ENCODE measurements at places on chromosomes 1 and 21. TPM values are rescaled to one million over a fixed set of nuclear protein-coding genes. Genes with fewer than 3 reads are reported as not detected.

DNA sequence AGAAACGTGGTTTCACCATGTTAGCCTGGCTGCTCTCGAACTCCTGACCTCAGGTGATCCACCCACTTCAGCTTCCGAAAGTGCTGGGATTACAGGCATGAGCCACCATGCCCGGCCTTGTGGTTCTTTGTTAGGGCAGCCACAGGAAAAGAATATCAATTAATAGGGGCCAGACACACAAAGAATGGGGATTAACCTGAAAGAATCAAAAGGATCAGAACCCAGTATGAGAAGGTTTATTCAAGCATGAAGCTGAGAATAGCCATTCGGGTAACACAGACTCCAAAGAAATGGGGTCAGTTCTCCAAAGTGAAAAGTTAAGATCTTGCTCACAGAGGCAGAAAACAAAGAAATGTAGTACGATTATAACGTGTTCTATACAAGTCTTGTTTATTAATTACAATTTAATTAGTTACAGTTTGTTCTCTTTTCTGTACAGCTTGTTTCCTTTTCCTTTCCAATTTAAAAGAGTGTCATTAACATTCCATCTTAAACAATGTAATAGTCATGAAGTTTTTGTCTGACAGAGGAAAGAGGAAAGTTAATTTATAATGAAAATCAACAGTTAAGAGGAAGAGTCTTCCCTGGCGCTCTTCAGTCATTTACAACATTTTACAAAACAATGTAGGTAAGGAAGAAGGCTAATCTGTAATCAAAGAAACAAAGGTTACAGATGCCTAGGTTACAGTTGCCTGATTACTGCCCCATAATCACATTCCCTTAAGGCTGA is 51.3 kb upstream of the SLC45A1 start:
- no peak for DNase-seq

- DNase-seq: no peak
Measured at GRCh38 chr1:203888807-203889251, 27.4 kb downstream of the SNRPE start.

GRCh38 chr1:30691480-30691879 is 31.9 kb downstream of the MATN1 start:
- DNase-seq: no peak

DNA sequence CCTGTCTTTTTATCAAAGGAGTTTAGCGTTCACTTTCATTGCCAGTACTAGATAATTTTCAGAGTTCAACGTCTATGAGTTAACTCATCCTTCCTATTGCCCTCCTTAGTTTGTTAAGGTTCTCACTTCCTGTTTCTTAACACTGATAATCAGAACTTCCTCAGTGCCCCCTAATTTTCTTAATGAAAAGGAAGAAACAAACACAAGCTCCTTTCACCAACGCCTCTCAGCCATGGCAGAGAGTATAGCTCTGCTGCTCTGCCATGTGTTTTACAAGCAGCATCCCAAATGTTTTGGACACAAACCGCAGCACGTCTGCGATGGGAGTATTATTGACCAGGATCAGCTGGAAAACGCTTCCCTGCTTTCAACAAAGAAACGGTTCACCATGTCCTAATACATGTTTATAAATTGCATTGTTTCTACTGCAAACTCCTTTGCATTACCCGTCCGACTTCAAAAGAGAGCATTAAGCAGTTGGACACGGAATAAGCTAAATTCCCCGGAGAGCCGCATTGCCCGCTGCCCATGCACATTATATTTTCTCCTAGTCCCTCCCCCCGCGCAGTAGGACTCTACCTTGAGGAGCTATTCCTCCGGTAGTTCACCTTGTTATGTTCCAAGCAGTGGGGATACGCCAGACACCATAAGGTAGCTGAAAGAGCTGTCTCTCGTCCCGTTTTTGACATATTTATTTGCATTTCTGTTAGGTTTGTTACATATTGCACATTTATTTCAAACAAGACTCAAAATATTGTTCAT is 561 bp downstream of the OLFM3 start:
- DNase-seq: no peak

- DNase-seq: no peak
Measured at GRCh38 chr21:45329261-45330074, 41.8 kb upstream of the POFUT2 start.

DNA sequence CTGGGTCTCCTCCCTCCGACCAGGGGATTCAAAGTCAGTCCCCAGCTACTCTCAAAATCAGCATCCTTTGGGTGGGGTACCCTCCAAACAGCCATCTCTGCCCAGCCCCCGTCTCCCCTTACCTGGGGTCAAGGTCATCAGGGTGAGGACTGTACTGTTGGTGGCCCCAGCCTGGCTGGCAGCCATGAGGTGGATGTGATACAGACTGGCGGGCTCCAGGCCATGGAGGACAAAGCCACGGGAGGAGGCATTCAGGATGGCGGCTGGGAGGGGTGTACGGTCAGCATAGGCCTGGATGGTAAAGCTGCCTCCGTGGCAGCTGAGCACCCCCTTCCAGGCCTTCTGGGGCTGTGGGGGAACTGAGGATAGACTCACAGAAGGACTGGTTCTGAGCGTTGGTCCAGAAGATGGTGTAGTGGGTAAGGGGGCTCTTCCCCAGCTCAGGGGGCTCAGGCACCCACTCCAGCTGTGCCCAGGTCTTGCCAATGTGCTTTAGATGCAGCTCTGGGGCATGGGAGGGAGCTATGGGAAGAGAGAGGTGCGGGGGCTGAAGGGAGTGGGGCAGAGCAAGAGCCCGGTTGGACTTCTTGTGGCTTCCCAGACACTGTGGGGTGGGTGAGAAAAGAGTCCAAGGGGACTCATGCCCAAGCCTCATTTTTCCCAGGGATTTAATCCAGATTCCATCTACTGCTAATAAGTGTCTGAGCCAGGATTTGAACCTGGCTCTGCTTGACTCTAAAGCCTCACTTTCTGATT is 3.7 kb upstream of the MRPS15 start:
- no peak for DNase-seq

DNA sequence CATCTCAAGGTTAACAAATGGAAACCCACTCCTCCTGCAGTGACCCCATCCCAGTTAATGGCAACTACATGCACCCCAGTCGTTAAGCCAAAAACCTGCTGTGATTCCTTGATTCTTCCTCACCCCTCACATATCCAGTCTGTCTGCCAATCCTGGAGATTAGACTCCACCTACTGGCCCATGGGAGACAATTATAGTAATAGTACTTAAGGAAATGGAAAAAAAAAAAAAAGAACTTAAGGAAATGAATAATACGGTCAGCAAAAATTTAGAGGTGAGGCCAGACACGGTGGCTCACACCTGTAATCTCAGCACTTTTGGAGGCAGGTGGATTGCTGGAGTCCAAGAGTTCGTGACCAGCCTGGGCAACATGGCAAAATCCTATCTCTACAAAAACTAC is 7.0 kb downstream of the NOL9 start:
- no peak for DNase-seq

DNA sequence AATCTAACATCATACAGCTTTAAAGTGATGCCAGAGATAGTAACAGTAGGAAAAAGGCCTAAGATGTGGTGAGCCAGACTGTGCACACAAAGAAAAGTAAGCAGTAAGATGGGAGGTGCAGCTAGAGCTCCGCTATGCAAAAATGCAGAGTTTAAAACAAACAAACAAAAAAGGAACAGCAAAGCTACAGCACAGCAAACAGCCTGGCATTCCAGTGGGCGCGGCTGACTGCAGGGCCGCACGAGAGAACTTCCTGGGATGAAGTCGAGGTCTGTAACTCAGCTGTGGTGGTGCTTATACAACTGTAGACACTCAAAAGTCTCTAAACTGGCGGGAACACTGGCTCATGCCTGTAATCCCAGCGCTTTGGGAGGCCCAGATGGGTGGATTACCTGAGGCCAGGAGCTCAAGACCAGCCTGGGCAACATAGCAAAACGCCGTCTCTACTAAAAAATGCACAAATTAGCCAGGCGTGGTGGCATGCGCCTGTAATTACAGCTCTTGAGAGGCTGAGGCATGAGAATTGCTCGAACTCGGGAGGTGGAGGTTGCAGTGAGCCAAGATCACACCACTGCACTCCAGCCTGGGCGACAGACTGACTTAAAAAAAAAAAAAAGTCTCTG is 30.1 kb downstream of the PRDM15 start:
- DNase-seq: no peak

- DNase-seq: no peak
Measured at GRCh38 chr1:209012443-209013196, 570.9 kb upstream of the CAMK1G start.

- no peak for DNase-seq
Measured at GRCh38 chr1:84247425-84248220, 53.9 kb upstream of the SAMD13 start.

DNA sequence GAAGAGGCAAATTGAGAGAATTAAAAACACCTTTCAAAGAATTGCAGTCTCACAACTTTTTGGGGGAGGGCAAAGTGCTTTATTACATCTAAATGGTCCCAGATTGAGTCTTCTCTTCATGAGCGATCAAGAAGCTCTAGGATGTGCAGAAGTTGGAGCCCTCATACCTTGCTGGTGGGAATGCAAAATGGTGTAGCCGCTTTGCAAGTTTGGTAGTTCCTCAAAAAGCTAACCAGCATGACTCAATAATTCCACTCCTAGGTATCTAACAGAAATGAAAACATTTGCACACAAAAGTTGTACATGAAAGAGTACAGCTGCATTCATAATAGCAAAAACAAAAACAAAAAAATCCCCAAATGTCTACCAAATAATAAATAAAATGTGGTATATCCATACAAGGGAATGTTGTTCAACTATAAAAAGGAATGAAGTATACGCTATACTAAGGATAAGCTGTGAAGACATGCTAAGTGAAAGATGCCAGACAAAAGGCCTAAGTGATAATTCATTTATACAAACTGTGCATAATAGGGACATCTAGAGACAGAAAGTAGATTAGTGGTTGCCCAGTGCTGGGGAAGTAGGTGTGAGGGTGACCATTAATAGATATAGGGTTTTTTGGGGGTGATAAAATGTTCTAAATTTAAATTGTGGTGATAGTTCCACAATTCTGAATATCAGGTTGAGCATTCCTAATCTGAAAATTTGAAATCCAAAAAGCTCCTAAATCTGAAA is 55.2 kb downstream of the SELENOF start:
- no peak for DNase-seq

- DNase-seq: no peak
Measured at GRCh38 chr1:116904791-116905320, 4.9 kb upstream of the PTGFRN start.

- DNase-seq: no peak
Measured at GRCh38 chr1:222792744-222793143, 22.1 kb upstream of the DISP1 start.

Gene RIPPLY3
- total RNA-seq: not detected

- peak; percentile 88 for DNase-seq
Measured at GRCh38 chr21:46295996-46296752, 10.0 kb downstream of the YBEY start.

Gene HPCA
- total RNA-seq: not detected

DNA sequence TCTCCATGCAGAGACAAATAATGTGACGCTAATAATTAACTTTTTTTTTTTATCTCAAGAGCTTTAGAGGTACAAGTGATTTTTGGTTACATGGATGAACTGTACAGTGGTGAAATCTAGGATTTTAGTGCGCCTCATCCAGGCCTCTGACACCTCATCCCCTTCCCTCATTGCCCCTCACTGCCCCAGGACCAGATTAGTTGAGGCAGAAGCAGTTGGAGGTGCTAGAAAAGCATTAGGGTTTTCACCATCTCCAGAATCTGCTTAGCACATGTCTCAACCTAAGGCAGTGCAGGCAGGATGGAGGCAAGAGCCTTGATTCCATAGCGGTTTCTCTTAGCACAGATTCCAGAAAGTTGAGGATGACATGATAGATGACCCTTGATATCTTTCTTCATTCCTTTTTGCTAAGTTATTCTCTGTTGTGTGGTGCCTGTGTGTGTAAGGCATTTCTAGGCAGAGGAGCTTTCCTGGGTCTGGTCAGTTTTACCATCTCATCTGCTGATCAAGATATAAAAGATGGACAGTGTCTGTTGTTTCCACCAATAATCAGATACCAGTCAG is 16.3 kb upstream of the IL10 start:
- DNase-seq: no peak

Gene FCRL2
- total RNA-seq: not detected

Gene KLHDC9
- total RNA-seq: 17.7 TPM

Gene ADAMTS5
- total RNA-seq: 4.4 TPM

- no peak for DNase-seq
Measured at GRCh38 chr1:159700312-159700711, 14.1 kb downstream of the CRP start.

DNA sequence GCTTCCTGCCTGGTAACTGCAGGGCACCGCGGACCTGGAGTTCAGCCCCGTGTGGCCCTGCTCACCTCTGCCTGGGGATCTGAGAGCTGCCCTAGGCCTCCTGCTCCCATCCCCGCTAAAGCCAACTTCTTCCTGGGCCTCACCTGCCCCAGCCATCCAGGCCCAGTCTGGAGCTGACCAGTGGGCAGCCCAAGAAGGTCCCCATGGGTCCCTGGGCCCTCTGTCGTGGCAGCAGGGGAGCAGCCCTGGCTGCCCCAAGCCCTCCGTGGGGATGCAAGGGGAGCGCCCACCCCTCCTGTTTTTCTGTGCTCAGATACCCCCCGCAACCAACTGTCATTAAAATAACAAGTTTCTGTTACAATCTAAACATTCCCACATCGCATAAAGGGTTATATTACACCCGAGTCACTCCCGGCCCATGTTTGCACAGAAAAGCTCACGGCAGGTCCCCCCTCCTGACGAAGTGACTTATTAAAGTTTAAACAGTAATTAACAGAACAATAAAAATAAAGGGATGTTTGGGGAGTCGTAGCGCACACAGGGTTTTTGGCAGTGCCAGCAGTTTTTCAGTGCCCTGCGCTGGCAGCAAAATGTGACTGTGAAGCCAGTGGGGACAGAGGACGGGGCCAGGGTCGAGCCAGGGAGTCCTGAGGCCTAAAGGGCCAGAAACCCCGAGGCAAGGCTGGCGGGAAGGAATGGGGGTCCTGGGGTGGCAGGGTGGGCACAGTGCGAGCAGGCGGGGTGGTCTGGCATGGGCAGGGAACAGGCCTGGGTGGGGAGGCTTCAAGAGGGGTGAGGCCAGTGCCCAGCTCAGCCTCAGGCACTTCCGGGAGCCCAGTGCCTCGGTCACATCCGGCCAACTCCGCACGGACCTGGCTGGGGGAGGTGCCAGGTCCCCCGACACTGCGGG is 121.5 kb downstream of the CASZ1 start:
- no peak for DNase-seq

DNA sequence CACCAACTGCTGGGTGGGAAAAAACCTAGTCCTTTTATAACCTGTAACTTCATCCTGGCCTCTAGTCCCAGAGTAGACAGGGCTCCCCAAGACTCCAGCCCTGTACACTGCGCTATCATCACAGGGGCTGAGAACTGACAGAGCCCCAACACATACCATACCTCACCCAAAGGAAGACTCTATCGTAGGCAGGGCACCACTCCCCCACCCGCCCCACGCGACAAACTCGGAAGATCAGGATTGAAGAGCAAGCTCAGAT is 15.8 kb downstream of the INPP5B start:
- DNase-seq: no peak
